Posterior vena cava (tissue), 2 donors: ENCODE measurements at places on chromosomes 1 and 21. TPM values are rescaled to one million over a fixed set of nuclear protein-coding genes. Genes with fewer than 3 reads are reported as not detected.
A peak's percentile ranks its signal among the peaks of the same experiment; 100 is the strongest.

DNA sequence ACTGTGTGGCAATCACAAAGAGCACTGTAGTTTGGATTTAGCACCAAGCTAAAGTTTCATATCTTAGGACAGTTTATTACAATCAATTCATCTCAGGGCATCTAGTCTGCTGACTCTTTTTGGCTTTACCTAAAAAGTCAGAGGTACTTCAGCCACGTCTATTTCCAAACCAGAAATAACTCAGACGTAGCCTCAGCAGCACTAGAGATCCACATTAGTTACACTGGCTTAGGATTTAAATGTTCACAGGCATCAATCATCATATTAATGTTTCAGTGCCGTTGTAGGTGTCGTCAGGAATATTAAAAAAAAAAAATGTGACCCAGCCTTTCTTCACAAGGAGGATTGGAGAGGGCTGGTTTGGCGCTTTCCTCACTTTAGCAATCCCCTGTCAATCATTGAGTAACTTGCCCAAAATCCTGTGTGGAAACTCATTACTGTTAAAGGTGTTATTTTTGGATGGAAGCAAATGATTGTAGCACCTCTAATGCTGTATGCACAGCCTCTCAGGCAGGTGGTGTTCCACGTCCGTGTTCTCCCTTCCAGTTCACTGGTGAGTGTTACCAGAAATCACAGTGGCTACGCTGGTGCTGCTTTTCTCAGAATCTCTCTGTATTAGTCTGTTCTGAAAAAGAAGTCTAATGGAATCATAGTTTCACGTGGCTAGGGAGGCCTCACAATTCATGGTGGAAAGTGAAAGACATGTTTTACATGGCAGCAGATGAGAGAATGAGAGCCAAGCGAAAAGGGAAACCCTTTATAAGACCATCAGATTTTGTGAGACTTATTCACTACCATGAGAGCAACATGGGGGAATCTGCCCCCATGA, 45.4 kb downstream of the NEK7 start:
- DNase-seq = no peak

DNA sequence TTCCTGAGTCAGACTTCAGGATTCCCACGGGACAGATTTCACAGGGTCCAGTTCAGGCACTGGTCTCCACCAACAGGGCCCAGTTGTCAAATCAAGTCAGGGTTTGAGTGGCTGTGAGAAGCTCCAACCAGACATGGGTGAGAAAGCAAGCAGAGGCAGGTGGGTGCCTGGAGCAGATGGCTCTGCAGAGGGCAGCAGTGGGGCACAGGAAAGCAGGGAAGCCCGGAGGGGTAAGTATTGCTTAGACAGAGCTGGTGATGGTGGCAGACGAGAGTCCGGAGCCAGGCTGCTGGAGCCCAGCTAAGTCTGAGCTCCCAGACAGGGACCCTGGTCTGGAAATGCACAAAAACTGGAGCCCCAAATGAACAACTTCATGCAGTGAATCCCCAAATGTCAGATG, 40.4 kb downstream of the RIMS3 start:
- no peak for DNase-seq

- no peak for DNase-seq
These were observed 2.0 kb upstream of the GJC2 start for GRCh38 chr1:228147768-228148167.

- DNase-seq = no peak
These were observed 485.7 kb downstream of the NUF2 start for GRCh38 chr1:163807331-163808049.

GRCh38 chr1:34792868-34793727, at the start of gene GJA4:
TSS of gene GJA4 (plus strand) at chr1:34792999. CDS start at chr1:34794214, 1,215 bp downstream.
- no peak for DNase-seq

DNA sequence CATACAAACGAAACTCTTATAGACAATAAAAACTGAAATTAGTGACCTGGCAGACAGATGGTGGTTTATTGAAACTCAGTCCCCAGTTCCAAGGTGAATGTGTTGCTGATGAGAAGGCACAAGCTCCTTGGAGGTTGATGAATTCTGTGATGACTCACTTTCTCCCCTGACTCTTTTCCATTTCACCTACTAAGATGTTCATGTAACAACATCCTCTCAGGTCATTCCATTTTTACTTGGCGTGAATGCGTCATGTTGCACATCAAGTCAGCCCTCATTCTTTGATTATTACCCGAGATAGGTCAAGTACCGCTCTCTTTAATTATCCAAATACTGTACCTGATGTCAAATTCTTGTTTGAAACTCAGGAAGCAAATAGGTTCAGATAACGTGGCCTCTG, 10.1 kb upstream of the IL10RB start:
- no peak for DNase-seq

GRCh38 chr1:228684607-228685006, 50.7 kb upstream of the RHOU start:
- no peak for DNase-seq

- no peak for DNase-seq
These were observed 351.9 kb upstream of the CAMK1G start for GRCh38 chr1:209231476-209232156.

DNA sequence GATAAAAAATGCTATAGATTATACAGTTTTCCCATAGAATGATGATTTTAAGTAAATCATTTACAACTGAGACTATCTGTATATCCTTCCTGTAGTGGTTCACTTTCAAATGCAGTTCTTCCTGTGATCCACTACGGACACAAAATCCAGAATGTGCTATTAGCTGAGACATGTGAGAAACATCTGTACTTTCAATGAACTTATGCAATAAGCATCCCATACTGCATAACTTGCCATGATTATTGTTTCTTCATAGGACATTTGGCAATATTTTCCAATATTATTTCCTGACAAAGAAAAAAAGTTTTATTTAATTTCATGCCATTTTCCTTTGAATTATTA, 83.5 kb upstream of the PRDX6 start:
- no peak for DNase-seq

DNA sequence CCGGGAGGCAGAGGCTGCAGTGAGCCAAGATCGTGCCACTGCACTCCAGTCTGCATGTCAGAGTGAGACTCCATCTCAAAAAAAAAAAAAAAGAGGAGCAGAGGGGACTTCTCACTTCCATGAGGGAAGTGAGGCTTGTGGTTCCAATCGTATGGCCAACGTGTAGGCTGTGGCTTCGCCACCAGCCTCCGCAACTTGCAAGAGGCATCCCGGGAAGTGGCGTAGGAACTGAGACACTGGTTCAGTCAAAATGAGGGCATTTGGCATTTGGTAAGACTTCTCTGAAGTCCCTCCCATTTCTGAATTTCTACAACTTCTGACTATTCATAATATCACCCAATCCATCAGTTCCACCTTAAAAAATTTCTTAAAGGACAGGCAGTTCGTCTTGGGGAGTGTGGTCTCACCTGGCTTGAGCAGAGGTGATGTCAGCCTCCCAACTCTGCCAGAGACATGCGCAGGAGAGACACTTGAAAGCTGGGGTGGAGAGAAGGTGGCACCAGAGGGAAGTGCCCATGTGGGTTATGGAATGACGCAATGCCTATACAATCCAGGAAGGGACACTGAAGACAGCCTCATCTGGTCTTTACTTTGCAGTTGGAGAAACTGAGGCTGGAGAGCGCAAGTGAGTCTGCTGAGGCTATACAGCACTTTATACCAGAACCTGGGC, 17.2 kb downstream of the KAZN start:
- DNase-seq = no peak

- no peak for DNase-seq
These were observed 1.5 kb upstream of the PROX1 start for GRCh38 chr1:213986020-213986924.

GRCh38 chr21:42358937-42359336, 7.4 kb downstream of the TFF1 start:
- DNase-seq = no peak

GRCh38 chr1:109484519-109484975, 842 bp downstream of the ATXN7L2 start:
- DNase-seq = no peak

GRCh38 chr1:165403835-165404482, 41.0 kb downstream of the RXRG start:
- no peak for DNase-seq

DNA sequence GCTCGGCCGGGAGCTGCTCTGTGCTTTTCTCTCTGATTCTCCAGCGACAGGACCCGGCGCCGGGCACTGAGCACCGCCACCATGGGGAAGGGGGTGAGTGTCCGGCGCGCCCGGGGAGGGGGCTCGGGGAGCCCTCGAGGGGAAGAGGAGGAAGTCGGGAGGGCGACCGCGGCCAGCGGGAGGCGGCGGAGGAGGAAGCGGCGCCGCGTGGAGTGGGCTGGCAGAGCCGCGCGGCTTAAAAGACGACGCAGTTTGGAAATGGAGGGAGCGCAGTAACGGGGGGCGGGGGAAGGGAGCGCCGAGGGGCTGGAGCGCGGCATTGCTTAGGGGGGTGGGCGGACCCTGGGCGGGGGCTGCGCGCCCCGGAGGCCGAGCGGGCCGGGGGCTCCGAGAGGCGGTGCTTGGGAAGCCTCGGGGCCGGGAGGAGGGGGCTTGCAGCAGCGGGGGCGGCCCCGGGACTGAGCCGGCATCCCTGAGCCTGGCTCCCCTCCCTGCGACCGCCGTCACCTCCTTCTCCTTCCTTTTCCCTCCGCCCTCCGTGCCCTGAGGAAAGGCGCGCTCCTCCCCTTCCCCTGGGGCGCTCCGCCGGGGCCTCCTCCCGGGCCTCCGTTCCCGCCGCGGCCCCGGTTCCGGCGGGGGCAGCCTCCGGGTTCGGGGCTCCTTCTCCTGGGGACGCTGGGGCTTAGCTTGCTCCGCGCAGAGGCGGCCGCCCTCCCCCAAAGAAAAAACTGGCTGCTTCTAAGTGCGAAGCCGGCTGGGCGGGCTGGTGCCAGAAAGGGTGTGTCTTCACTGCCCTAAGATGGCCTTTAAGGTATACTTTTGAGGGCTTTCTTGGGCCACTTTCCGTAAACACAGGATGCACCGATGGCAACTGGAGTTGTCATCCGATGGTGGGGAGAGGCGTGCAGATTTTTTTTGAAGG, 648 bp downstream of the ATP1A1 start:
- DNase-seq = peak; percentile 91

- no peak for DNase-seq
These were observed 22.4 kb upstream of the RSBN1 start for GRCh38 chr1:113834716-113835115.

- DNase-seq = no peak
These were observed 46.9 kb downstream of the L1TD1 start for GRCh38 chr1:62241371-62242131.

DNA sequence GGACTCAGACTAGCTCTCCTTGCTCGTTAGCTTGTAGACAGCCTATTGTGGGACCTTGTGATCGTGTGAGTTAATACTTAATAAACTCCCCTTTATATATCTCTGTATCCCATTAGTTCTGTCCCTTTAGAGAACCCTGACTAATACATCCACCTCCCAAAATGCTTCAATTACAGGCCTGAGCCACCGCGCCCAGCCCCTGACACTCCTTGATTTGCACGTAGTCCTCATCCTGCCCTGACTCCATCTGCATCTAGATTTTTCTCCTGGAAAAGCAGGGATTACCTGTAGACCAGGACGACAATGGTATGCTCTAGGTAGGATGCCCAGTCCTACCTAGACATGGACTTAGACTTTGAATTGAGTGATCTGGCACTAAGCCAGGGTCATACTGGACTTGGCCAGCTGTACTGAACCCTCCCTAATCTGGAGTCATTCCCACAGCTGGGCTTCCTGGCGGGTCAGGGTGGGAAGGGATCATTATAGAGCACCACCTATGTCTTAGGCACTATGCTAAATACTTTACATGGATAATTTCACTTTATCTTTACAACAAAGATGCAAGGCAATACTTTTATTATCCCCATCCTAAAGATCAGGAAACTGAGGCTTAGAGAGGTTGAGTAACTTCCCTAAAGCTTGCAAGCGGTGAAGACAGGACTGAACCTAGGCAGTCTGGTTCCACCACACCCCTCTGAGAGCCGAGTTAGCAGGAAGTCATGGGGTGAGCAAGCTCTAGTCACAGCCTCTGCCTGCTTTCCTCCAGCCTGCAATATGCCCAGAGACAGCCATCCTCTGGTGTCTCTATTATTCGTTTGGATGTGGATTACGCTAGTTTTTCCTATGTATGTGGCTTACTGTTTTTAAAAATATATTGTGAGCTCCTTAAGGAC, 89.4 kb downstream of the DTL start:
- no peak for DNase-seq

- DNase-seq = peak; percentile 49
These were observed 125.2 kb upstream of the ZBTB40 start for GRCh38 chr1:22326372-22326915.

DNA sequence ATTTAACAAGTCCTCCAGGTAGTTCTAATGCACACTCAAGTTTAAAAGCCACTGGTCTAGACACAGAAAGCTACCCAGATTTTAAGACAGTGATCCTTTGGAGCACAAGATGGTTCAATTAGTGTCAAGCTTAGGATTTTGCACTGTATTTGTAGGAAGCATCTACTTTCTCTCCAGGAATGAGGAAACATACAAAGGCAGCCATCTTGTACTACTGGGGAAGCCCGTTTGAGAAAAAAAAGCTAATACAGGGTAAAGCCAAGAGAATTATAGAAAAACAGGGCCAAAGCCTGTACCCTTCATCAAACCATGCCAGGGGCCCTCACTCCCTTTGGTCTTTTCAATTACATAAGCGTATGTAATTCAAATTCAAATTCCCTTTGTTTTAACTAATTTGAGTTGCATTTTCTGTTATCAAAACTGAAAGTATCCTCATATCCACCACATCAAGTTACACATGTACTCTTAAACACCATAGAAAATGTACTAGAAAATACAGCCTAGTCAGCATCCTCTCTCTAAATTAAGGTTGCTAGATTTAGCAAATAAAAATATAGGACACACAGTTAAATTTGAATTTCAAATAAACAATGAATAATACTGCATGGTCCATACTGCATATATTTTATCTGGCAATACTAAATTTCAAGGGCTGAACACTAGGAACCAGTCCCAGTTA, 17.4 kb downstream of the PIK3R3 start:
- DNase-seq = no peak

- DNase-seq = no peak
These were observed 599 bp downstream of the MKNK1 start for GRCh38 chr1:46603481-46603857.

DNA sequence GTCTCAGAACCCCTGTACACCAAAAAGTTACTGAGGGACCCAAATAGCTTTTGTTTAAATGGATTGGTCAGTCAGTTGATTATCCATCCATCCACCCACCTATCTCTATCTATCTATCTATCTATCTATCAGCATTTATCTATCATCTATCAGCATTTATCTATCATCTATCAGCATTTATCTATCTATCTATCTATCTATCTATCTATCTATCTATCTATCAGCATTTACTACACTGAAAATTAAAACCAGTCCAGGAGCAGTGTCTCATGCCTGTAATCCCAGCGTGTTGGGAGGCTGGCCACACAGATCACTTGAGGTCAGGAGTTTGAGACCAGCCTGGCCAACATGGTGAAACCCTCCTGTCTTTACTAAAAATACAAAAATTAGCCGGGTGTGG, 47.1 kb downstream of the CLSTN1 start:
- peak; percentile 12 for DNase-seq

GJA9 gene
- not detected for total RNA-seq

CD53 gene
- total RNA-seq = 30.2 TPM

HUNK gene
- 11.8 TPM for total RNA-seq

LCE5A gene
- total RNA-seq = not detected

CLCA4 gene
- not detected for total RNA-seq

SPRR2G gene
- total RNA-seq = not detected

RAD54L gene
- 0.60 TPM for total RNA-seq

EFNA1 gene
- total RNA-seq = 12.6 TPM

KCNJ9 gene
- not detected for total RNA-seq

C1QTNF12 gene
- total RNA-seq = 4.1 TPM

EXO1 gene
- not detected for total RNA-seq

CNR2 gene
- 0.14 TPM for total RNA-seq

RNU11 gene
- not detected for total RNA-seq

RAVER2 gene
- 11.5 TPM for total RNA-seq

OR14K1 gene
- not detected for total RNA-seq

RAB3B gene
- not detected for total RNA-seq

ABCA4 gene
- total RNA-seq = 0.42 TPM
